ENCODE measurements at places on chromosomes 1 and 21.

- DNase-seq: no peak
Measured at GRCh38 chr1:86472152-86472551, 3.4 kb downstream of the CLCA1 start.

GRCh38 chr1:8597455-8597854 lies 220.0 kb downstream of the RERE start:
- DNase-seq: no peak

DNA sequence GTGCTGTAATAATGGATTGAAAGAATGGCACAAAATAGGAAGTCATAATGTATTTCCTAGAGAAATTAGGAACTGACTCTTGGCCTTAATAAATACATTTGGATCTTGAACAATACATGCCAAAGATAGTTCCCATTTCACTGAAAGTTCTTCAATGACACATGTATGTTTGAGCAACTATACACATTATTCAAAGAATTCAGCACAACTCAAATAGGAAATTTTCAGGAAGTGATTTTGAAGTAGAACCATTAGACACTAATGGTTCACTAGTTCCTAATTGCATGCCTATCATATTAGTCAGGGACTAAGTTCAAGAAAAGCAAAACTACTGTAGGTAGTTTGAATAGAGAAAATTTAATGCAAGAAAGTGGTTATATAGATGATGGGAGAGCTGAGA lies 404.7 kb downstream of the LMO4 start:
- DNase-seq: no peak

GRCh38 chr1:210251680-210252490 lies 19.3 kb downstream of the SERTAD4 start:
- DNase-seq: no peak

DNA sequence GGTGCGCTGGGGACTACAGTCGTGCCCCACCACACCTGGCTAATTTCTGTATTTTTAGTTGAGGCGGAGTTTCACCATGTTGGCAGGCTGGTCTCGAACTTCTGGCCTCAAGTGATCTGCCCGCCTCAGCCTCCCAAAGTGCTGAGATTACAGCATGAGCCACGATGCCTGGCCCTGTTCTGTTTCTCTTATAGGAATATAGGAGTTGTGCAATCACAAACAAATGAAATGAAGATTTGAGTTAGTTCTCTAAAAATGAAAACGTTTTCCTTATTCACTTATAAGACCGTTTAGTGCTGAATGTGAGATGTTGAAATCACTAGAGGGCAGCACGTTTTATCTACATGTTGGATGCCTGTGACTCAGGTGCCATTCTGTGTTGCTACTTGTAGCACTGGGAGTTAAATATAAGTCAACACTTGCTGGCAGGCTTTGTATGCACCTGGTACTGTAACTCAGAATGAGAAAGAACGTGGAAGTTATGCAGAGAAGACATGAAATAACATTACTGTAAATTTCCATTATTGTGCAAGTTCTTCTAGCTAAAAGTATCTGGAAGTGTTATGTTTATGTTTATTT lies 45.8 kb downstream of the MIGA1 start:
- no peak for DNase-seq

DNA sequence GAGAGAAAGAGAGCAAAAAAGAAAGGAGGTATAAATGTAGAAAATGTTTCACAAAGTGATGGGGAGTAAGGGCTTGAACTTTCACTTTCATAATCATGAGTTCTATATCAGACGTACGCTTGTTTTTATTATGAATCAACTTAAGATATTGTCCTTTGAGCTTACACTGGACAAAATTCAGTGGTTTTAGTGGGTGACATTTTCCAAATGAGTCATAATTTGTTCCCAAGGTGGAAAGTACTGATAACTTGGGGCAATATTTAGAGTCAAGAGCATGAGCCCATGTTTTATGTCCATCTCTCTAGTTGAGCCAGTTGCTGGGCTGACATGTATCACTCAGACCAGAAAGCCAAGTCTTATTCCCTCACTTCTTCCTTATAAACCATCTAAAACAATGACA lies 161.6 kb downstream of the CHRM3 start:
- DNase-seq: no peak

- no peak for DNase-seq
Measured at GRCh38 chr1:44819196-44819607, 10.9 kb downstream of the BTBD19 start.

DNA sequence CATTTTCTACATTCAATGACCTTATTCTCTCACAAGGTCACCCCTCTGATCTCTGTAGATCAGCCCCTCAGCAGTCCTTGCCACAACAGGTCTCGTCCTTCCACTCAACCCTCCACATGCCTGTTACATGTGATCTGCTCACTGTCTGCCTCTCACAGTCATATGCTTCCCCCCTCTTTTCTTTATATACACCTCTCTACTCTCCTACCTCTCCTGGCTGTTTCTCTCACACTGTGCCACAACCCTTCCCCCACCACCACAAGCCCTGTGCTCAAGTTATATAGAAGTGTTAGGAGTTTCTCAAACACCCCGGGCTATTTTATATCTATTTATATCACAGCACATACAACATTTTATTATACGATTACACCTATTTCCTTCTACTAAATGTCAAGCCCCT lies 12.6 kb downstream of the B3GALNT2 start:
- DNase-seq: no peak

GRCh38 chr1:193103759-193104501 lies 1.3 kb downstream of the GLRX2 start:
- no peak for DNase-seq

- DNase-seq: no peak
Measured at GRCh38 chr1:198662821-198663220, 24.0 kb downstream of the PTPRC start.

All from NCI-H1436 treated with DMSO at 0.1 percent for 48 hours (cell line).